T-helper 1 cell (primary cell): ENCODE measurements at places on chromosomes 2 and 18.

DNA sequence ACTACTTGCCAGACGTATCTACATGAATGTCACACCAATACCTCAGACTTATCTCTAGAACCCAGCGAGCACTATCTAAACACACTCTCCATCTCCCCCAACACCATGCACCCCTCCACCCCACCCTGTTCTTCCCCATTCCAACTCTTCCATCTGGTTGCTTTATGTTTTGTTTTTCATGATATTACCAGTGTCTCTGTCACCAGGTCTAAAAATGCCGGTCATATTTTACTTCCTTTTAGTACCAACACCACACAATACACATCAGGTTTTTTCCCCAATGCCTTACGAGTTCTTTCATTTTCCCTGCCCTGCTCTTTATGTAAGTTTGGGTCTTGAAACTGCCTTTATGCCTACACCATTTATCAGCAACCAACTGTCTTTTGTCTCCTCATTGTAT lies 10.2 kb upstream of the ITGA4 start:
- no peak for DNase-seq

- no peak for DNase-seq
Observed at GRCh38 chr2:53740170-53740569, 27.4 kb upstream of the CHAC2 start.

- DNase-seq: no peak
Observed at GRCh38 chr2:42086500-42086953, 38.7 kb downstream of the PKDCC start.

DNA sequence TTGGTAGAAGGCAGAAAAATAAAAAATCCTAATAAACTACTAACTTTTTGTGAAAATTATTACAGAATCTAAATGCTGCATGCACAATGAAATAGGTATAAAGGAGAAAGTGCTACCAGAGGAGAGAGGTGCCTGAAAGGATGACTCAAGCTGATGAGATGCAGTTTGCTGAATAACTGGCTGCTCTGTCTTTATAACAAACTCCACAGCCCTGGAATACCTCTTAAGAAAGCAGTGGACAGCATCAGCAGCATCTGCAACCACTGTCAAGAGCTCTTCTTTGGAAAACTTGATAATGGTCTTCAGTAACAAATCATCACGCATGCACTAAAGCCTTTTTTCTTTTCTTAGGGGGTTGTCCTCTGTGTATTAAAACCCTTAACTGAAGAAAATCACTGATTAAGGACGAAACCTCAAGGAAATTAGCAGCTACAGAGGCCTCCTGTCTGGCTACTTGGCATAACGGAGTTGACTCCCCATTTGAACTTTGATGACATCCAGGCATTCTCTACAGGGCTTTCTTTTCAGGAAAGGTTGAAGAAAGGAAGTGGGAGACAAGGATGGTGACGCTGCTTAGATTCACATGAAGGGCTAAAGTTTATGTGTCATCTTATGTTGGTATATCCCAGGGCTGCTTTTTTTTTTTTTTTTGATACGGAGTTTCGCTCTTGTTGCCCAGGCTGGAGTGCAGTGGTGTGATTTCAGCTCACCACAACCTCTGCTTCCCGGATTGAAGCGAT lies 28.8 kb downstream of the WDFY1 start:
- DNase-seq: no peak

GRCh38 chr18:8538935-8539334 lies 70.3 kb upstream of the RAB12 start:
- no peak for DNase-seq

- no peak for DNase-seq
Observed at GRCh38 chr2:72211777-72212485, 64.3 kb upstream of the CYP26B1 start.

DNA sequence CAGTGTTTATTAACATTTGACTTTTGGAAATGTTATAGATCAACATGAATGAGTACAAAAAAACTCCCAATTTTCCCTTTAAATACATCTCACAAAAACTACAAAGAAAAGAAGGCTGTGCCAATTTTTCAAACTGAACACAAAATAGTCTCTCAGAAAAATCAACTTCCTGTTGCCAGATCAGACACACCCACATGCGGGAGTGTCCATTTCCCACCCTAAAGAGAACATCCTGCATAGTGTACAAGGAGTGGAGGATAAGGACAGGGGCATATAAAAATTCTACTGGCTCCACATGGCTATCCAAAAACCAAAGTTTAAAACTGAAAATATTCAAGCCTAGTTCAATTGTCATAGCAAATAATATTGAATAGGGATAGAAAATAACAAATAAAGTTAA lies 165.3 kb downstream of the ATAD2B start:
- DNase-seq: no peak

- DNase-seq: no peak
Observed at GRCh38 chr18:56386856-56387255, 251.5 kb downstream of the TXNL1 start.

- DNase-seq: no peak
Observed at GRCh38 chr2:149645391-149645790, 57.8 kb upstream of the MMADHC start.

DNA sequence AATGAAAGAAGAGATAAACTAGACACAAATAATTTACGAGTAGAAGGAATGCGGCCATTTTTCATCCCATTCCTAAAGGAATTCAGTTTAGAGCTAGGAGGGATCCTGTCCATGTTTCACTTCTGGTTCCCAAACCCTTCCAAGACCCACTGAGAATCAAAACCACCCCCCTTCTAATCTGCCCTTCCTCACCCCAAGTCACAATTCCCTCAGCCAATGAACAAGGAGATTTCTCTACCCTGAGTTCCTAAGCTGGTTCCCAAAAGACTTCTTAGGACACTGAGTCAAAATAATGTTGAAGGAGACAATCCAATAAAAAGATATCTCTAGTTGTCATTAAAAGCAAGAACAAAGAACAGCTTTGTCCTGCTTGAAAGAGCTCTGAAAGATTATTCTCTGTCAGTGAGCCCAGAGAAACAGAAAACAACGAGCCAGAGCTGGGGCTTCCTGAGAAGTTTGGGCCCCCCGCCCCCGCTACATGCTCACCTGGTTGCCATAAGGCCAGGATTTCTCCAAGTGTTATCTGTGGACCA lies 45.7 kb downstream of the STK39 start:
- no peak for DNase-seq

DNA sequence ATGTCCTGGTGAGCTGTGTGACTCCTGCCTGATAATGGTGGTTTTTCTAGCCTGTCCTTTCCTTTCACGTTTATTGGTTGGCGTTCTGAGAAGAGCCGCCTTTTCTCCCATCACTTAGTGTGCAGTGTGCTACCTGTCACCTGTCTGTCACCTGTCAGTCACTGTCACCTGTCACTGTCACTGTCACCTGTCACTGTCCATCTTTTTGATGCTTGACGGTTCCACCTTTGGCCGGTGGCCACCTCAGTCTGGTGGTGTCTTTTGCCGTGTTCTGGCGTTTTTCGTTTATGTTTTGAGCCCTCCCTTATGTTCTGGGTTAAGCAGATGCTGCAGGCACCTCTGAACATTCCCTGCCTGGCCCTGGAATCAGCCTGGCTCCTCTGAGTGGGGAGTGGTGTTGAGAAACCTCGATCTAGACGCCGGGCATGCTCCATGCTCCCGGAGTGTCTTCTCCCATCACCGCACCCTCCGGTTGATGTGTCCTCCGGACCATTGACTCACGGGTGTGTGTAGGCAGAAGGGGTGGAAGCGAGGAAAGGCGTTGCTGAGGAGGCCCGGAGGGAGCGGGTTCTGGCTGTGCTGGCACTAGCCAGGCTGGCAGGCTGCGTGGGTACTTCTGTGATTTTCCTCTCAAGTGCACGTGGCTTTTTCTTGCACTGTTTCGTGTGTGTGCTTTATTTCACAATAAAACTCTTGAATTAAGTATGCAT lies 20.7 kb downstream of the DTYMK start:
- no peak for DNase-seq

DNA sequence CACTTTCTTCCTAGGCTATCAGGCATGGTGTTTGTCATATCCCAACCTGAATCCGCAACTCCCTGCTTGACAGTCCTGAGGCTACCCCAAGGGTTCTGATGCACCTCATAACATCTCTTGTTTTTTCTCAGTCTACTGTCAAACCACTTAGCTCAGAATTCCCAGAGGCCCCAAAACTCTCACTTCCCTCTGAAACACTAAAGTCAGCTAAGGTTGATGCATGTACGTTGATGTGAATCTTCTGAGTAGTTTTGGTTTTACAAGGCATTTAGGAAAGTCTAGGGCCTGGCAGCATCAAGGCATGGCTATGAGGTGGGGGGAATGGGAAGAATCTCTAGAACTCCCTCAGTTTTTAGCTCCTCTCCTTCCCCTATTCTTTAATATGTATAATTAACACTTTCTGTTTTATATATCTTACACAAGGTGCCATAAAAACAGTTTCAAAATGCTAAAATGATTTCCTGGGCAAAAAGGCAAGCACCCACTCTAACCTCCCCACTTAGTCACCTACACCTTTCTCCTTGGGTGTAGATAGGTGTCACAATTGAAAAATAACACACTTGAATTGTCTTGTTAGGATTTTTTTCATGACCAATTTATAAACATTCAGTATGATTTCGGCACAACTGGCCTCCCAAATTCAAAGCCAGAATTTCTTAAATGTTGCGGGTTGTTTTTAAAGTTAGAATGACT lies 71.4 kb upstream of the TANK start:
- DNase-seq: no peak

- no peak for DNase-seq
Observed at GRCh38 chr2:42180300-42180699, 11.1 kb downstream of the EML4 start.
